ENCODE measurements at places on chromosomes 7 and 10.
A peak's percentile ranks its signal among the peaks of the same experiment; 100 is the strongest.

DNA sequence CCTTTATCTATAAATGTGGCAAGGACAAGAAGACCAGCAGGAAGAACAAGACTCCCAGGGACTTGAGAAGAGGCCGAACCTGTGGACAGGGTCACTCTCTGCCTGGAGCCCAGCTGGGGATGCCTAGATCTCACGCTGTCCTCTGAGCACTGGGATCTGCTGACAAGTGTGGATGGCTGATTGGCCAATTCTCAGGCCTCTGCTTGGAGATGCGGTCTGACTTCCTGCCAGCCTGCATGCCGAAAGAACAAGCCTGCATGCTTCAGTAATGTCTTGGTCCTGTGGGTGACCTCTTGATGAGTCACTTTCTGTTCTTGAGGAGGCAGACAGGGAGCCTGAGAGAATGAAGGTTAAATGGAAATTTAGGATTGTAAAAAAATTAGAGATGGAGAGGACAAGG, 84.7 kb downstream of the TMEM178B start:
- DNase-seq: no peak

- no peak for DNase-seq
These were observed 47.2 kb downstream of the XPNPEP1 start for GRCh38 chr10:109875828-109876821.

- DNase-seq: no peak
These were observed 5.0 kb downstream of the PRKAG2 start for GRCh38 chr7:151871904-151872303.

GRCh38 chr10:60142736-60143135, 236.4 kb upstream of the CCDC6 start:
- DNase-seq: no peak

GRCh38 chr10:124153023-124153826, 59.8 kb upstream of the CHST15 start:
- DNase-seq: no peak

- DNase-seq: no peak
These were observed 15.9 kb downstream of the VSIR start for GRCh38 chr10:71757399-71757922.

- no peak for DNase-seq
These were observed 200.9 kb downstream of the CREB5 start for GRCh38 chr7:28613262-28613661.

DNA sequence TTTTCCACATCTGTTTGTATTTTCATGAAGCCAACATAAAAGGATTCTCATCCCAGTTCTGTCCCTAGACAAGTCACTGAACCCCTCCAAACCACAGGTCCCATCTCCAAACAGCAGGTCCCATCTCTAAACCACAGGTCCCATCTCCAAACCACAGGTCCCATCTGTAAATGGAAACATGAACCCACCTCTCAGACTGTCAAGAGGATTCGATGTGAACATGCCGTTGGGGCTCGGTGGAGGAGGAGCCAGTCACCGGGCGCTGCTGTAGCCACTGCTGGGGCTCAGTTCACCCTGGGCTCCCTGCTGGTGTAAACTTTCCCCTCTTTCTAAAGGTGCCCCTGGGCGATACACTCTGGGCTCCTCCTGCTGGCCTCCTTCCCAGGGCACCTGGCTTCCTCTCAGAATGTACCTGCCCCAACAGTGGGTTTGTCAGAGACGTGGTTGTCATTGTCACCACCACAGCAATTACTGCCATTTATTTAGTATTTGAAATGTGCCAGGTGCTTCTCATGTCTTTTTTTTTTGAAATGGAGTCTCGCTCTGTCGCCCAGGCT, 13.0 kb downstream of the LHPP start:
- DNase-seq: no peak

GRCh38 chr7:1169409-1170368, 9.7 kb upstream of the ZFAND2A start:
- DNase-seq: no peak

- DNase-seq: no peak
These were observed 36.4 kb downstream of the OR13A1 start for GRCh38 chr10:45278860-45279498.

DNA sequence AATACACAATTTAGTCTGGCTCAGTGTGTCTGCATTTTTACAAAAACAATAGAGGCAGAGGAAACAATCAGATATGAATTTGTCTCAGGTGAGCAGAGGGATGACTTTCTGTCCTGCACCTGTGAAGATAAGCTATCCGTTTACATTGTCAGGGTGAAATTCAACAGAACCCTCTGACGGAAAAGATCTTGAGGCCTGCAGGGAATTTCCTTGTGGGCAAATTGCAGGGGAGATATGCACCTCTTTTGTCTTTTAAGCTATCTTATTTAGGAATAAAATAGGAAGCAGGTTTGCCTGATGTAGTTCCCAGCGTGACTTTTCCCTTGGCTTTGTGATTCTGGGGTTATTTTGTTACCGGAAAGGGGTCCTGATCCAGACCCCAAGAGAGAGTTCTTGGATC, 325.1 kb downstream of the GALNT17 start:
- DNase-seq: no peak

DNA sequence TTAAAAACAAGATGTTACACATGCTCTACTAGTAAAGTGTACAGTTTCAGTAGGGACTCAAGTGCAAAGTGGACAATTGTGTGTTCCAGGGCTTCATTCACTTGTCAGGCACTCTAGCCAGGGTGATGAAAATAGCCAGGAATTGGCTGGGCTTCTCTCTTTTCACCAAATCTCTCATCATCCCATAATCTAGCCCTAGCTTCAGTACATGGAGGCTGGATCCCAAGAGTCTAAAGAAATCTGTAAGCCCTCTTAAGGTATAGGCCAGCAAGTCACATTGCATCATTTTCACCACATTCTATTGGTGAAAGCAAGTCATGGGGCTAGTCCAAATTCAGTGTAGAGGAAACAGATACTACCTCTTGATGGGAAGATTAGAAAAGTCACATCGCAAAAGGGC, 47.3 kb upstream of the C1GALT1 start:
- DNase-seq: no peak

GRCh38 chr7:36521911-36522310, 132.2 kb downstream of the ANLN start:
- no peak for DNase-seq

- DNase-seq: no peak
These were observed 43.2 kb downstream of the KCNMA1 start for GRCh38 chr10:77594471-77594783.

DNA sequence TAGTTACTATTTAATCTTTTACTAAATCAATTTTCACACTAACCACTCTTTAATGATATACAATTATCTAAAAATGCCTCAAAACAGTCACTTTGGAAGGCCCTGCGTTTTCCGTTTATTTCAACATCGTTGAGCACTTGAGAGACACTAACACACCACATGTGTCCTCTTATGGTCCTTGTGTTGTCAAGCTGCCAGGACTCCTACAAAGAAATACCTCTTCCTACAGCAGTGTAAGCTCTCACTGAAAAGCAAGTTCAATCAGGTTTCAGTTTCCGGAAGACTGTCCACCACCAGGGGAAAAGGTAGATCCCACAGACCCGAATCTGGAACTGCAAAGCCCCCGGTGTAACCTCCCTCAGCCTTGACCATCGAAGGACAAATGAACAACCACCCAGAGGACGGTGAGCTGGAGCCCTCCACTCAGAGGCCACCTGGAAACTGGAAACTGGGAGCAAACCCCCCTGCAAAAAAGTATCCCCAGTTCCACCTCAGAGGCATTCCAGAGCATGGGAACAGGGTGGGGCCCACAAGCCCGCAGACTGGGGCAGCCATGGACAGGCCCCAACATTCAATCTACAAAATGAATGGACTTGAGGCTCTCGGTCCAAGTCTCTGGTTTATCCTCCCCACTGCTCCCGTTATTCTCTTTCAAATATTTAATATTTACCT, 37.6 kb downstream of the KCNH2 start:
- DNase-seq: no peak

DNA sequence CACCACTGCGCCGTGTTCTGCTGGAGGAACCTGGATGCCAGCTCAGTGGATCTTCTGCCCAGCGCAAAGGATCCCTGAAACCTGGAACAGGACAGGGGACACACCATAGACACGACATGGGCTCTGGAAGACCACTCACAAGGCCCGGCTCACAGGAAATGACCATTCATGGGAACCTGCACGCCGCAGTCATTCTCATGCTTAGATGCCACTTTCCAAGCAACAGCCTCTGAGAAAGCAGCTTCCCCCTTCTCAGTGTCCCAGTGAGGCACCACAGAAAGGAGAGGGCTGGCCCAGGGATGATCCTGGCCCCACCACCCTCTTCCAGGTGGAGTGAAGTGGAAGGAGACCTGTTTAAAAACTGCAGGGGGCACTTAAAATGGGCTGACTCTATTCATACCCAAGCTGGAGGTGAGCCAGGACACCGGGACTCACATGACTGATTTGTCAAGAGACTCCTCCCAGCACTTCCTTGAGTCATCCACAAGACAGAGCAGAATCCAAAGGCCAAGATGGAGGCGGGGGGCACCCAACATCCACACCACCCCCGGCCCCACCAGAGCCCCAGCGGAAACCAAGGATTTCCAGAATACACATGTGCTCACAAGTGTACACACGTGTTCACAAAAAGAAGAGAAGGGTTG, 11.2 kb downstream of the CTBP2 start:
- DNase-seq: no peak

DNA sequence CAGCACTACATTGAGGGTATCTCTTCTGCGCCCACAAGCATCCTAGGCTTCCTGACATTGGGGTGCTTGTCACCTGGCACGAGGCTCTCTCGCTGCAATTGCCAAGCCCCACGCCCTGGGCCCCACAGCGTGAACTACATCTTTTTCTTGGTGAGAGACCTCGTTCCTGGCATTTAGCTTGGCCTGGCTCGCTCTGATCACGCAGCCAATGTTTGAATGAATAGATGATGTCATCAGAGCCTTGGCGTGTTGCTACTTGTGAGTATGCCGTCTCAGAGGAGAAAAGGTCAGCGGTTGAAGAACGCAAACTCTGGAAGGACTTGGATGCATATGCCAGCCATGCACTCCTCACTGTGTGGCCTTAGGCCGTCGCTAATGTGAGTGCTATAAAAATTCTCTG, 150.2 kb upstream of the AUTS2 start:
- DNase-seq: peak; percentile 2

DNA sequence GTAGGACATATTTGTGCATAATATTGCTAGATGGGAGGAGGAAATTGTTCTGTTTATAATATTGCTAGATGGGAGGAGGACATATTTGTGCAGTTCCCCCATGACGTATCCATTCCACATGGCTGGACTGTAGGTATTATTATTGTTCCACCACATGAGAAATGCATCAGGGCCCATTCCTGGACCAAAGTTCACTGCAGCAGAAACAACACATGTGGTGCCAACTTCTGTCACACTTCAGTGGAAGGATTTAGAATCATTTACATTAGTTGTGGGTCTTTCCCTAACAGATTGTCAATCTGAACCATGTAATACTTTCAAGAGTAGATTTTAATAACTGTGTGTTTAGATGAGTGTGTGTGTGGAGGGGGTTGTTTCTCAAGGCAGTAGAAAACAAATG, 32.7 kb upstream of the MACC1 start:
- DNase-seq: peak; percentile 74

GRCh38 chr10:92181575-92181974, 109.3 kb downstream of the CPEB3 start:
- no peak for DNase-seq

- no peak for DNase-seq
These were observed 87.3 kb upstream of the NAMPT start for GRCh38 chr7:106372126-106372525.

DNA sequence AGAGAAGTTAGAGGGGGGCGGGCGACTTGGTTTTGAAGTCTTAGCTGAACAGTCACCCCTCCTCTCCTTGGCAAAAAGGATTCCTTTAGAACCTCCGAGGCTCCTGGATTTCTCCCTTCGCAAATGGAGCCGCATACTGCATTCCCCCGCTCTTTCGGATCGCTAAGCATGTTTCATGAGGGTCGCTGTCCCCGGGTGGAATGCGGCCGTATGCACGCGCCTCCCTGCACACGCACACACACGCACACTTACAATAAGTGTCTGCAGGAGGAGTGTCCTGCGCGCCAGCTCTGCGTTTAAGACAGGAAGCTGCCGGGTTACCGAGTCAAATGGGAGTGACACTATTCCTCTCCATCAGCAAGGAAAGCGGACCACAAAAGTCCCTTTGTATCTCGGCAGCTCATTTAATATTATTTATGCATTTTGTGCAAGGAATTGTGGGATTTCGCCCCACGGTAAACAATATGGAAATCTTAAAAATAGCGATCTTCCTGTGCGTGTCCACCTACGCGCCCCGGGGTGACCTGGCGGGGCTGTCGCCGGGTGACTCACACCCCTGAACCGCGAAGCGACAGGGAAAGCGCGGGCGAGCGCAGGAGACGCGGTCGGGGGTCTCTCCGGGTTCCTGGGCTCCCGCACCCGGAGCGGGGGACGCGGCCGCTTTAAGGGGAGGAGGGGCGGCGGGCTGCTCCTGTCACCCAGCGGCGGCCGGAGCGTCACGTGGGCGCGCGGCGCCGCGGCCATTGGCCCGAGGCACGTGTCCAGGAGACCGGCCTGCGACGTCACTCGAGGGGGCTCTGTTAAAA, 988 bp upstream of the EN2 start:
- DNase-seq: no peak

- no peak for DNase-seq
These were observed 918 bp downstream of the NET1 start for GRCh38 chr10:5413012-5413938.

GRCh38 chr10:34762603-34763299, 52.3 kb downstream of the PARD3 start:
- no peak for DNase-seq

GRCh38 chr7:9175871-9176270, 742.5 kb downstream of the NXPH1 start:
- no peak for DNase-seq

GRCh38 chr7:24725554-24726241, 31.6 kb downstream of the GSDME start:
- DNase-seq: no peak

DNA sequence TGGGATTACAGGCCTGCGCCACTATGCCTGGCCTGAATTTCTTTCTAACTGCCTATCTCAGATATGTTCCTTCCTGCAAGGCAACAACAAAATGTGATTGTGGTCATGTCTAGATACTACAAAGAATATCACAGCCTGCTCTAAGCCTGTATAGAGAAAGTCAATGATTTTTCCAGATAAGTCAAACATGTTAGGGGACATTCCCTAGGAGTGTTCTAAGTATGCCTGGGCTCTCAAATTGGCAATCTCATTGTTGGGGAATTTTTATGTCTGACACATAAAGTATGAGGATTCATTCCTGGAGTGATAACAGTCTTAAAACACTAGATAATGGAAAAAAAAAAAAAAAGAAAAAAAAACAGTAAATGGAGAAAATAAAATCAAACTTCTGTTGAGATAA, 406.1 kb downstream of the GATA3 start:
- no peak for DNase-seq

DNA sequence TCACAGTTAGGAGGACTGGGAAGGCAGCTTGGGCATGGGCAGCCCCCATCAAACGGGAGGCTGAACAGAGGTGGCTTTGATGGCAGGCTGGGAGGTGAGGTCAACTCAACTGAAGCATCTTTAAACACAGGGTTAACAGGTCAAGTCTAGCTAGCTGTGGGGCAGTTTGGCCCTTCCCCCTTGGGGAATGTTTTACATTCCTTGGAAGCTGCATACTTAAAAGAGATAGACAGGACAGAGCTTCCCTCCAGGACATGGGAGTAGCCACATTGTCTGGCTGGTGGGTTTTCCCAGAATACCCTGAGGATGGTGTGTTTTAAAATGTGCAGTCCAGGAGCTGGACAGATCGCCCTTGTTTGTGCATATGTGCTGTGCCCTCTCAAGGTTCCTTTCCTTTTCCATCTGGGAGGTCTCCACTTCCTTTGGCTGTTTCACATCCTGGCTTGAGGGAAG, 6.8 kb upstream of the RASSF4 start:
- DNase-seq: no peak

All from NCI-H446 (cell line).